ENCODE measurements at places on chromosomes 2 and 18.

- no peak for DNase-seq
Observed at GRCh38 chr2:24762518-24762917, 30.7 kb downstream of the PTRHD1 start.

- DNase-seq, result no peak
Observed at GRCh38 chr18:30712383-30712782, 330.2 kb downstream of the DSC3 start.

GRCh38 chr2:171160956-171161740 lies 455 bp upstream of the TLK1 start:
- DNase-seq, result no peak

DNA sequence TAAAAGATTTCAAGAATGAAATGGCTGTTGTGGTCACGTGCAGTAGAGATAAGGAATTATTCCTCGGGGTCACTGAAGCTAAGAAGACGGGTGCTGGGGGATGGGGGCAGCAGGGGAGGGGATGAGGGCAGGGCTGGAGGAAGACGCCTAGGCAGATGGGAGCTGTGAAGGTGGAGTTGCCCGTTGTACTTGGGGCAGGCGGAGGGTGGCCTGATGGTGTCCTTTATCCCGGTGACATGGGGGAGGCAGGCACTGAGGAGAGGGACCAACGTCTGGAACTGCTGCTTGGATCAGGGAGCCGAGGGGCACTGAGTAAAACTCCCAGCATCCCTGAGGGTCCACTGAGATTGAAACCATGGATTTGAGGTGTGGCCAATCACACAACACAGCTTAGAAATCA lies 64.9 kb downstream of the ZCCHC2 start:
- DNase-seq, result no peak

DNA sequence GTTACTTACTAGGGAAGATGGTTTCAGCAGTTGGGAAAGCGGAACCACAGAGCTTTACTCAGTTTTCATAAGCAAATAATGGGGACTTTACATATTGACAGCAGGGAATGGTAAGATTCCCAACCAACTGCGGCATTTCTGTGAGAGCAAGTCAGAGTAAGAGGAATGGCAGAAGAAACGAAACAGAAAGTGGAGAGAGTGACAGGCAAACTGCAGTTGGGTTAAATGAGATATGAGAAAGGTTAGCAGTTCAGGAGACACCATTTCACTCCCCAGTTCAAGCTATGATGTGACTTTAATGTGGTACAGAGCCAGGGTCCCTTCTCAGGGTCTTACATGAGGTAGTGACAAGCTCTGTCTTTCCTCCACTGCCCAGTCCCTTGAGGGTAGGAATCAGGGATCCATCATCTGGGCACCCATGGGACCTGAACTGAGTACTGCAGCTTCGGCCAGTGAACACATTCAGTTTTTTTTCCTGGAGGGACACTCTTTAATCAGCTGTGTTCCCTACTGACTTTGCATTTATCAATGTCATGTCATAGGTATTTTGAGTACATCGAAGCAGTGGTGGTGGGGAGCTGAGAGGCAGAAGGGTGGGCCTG lies 33.0 kb upstream of the GREB1 start:
- DNase-seq, result no peak

- no peak for DNase-seq
Observed at GRCh38 chr2:37232131-37232933, 874 bp downstream of the NDUFAF7 start.

DNA sequence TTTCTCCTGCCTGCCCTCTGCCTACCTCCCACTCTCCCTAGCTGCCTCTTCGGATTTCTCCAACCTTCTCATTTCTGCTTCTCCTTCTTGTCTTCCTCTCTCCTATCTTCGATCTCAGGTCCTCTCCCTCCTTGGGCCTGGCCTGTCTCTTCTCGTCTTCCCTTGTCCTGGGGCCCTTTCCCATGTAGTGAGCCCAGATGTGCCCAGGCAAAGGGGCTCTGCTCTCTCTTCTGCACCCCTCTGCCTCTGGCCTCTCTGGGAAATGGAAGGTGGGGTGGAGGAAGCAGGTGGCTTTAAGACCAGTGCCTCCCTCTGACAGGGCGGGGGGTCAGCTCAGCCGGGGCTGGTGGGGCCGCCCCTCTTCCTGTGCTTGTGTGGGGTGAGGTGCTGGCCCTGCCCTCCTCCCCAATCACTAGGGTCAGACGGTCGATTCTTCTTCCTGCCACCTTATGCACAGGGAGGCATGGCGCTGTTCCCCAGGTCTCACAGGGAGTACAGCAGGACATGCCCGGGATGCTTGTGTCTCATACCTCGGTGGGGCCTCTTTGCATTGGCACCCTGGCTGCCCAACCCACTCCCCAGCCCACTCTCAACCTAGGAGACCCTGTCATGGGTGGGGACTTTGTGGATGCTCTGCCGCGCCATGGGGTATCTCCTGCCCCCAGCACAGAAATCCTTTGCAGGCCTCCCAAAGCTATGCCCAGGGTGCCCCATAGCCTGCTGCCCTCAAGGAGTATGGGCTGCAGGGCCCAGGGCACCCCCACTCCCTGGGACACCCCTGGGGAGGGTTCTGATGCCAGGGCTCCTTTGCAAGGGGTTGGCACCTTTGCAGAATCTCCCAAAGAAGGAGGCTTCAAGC lies 213.8 kb upstream of the HAAO start:
- no peak for DNase-seq

DNA sequence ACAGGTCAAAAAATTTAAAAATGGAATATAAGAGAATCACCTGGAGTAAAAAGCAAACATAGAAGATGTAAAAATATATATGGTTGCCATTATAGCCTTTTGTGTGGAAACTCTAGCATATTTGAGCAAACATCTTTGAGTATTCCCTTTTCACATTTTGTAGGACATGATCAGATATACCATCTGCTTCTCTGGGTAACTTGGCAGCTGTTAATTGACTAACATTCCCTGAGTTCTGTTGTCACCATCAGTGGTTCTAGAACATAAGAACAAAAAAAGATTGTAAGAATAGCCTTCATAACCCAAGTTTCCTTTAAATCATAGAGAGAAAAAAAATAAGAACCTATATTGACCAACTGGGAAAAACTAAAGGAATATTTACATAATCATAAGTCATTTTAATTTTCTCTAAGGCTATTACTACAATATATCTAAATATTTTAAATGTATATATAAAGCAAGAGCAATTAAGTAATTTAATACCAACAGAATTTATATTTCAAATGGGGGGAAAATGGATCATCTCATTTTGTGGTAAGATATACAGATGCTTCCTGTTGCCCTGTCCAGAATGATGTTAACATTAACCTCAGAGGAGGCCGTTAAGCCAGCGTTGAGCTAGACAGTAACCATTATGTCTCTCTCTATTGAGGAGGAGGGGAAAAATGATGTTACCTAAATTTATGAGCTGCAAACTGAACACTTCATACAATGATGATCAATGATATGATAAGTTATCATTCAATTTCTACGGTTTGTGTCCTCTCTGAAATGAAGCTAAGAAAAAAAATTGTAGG lies 9.8 kb upstream of the INO80D start:
- no peak for DNase-seq

- no peak for DNase-seq
Observed at GRCh38 chr2:239569401-239570090, 168.7 kb upstream of the HDAC4 start.

DNA sequence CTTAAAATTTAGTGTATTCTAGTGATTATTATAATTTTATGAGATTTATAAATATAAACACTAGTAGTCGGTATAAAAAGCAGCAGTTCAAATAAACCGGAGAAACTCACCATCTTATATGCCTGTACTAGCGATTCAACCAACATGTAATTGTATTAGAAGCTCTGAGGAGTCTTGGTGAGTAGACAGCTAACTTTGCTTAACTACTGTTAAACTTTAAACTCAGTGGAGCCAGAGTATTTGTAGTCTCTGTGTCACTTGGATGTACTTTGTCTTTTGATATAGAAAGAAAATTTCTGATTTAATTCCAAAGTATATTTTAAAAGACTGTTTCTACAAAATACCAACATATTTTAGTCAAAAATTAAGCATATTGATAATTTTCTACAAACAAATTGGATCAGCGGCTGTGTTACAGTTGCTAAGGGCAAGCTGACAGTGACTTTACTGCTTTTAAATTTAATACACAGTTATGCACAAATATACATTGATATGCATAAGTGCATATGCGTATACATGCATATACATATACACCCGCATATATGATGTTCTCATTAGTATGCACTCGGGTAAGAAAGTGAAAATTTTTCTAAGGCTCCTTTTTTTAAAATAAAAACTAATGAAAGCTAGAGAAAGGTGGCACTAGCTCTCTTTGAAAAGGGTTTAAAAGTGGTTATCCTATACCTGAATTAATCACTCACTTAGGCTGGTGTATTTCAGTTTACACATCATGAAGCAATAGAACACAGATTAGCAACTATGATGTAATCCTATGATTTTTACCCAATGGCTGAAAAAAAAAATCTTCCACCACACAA lies 374.5 kb downstream of the NCKAP5 start:
- no peak for DNase-seq

GRCh38 chr18:36440614-36441013 lies 143.1 kb downstream of the FHOD3 start:
- DNase-seq, result no peak

GRCh38 chr2:109662889-109663288 lies 48.7 kb downstream of the SOWAHC start:
- DNase-seq, result no peak
